Hepatic stellate cell (primary cell): ENCODE measurements at places on chromosomes 12 and 14.

GRCh38 chr12:108995370-108995992 lies 25.4 kb downstream of the SVOP start:
- DNase-seq: no peak

- DNase-seq: no peak
These were observed 14.8 kb upstream of the C12orf75 start for GRCh38 chr12:105315726-105316125.

- no peak for DNase-seq
These were observed 5.8 kb downstream of the LRIG3 start for GRCh38 chr12:58914457-58914856.

- DNase-seq: no peak
These were observed 83.2 kb downstream of the RMST start for GRCh38 chr12:97545804-97546203.

DNA sequence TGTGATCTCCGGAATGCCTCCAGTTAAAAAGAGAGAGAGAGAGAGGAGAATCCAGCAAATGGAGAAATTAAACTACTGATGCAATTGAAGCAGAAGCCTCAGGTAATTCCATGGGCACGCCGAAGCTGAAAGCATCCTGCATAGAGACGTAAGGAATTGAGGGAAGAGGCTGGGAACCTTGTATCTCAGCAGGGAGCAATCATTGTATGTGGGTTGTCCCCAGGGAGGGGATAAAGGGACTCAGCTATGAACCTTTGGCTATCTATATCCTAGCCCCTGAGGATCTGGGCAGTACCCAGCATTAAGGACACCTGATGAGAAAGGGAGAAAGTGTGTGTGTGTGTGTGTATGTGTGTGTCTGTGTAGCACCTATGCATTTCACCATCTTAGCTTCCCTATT lies 95.8 kb upstream of the ATXN7L3B start:
- DNase-seq: no peak

- DNase-seq: no peak
These were observed 13.2 kb downstream of the SETD3 start for GRCh38 chr14:99467336-99468078.
